ENCODE measurements at places on chromosomes 1 and 21. TPM values are rescaled to one million over a fixed set of nuclear protein-coding genes. Genes with fewer than 3 reads are reported as not detected.

GSTM4 gene
- total RNA-seq = 10.1 TPM

CRABP2 gene
- total RNA-seq = 11.2 TPM

PPFIA4 gene
- 1.1 TPM for total RNA-seq

MATN1 gene
- total RNA-seq = 0.05 TPM

S1PR1 gene
- total RNA-seq = 0.08 TPM

SKI gene
- 23.4 TPM for total RNA-seq

MRTO4 gene
- 71.7 TPM for total RNA-seq

DENND2C gene
- total RNA-seq = 0.47 TPM

CLCA1 gene
- total RNA-seq = not detected

TMPRSS3 gene
- 0.09 TPM for total RNA-seq

CACNA1S gene
- total RNA-seq = not detected

OR2T29 gene
- not detected for total RNA-seq

IFNLR1 gene
- total RNA-seq = 1.6 TPM

GPR161 gene
- total RNA-seq = 16.3 TPM

CCDC27 gene
- total RNA-seq = not detected

HMCN1 gene
- 0.09 TPM for total RNA-seq

TMEM82 gene
- not detected for total RNA-seq

NGF gene
- total RNA-seq = 3.3 TPM

ATF3 gene
- total RNA-seq = 40.7 TPM

RWDD3 gene
- 10.6 TPM for total RNA-seq

GPA33 gene
- total RNA-seq = not detected

FYB2 gene
- total RNA-seq = not detected
